Effector memory CD4-positive, alpha-beta T cell (primary cell): ENCODE measurements at places on chromosomes 7 and 10.

- H3K36me3 ChIP-seq: no peaks in the 10 kb centered on the region
- no peaks in the 10 kb centered on the region for H3K4me1 ChIP-seq
- no peaks in the 10 kb centered on the region for H3K27me3 ChIP-seq
- no peak overlapping the region for H3K27ac ChIP-seq
- DNase-seq: no peak
These were observed 67.5 kb upstream of the ZMIZ1 start for GRCh38 chr10:79001082-79001885.

DNA sequence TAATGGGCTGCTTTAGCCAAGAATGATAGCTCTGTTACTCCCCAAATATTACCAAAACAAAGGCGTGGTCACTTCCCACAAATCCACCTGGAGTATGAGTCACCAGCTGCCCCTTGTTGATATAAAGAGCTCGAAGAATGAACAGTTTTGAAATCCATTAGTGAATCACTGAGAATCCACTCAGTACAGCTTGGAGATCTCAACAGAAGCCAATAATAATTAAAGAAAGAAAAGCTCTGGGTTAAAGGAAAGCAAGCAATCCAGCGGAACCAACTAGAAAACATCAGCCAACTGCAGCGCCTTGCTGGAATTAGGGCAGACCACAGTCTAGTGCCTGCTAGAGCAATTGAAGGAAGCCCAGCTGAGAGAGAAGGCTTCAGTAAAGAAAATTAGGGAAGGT, 576.0 kb upstream of the C7orf33 start:
- no peaks in the 10 kb centered on the region for H3K27me3 ChIP-seq
- no peak for DNase-seq
- H3K27ac ChIP-seq: no peak overlapping the region

DNA sequence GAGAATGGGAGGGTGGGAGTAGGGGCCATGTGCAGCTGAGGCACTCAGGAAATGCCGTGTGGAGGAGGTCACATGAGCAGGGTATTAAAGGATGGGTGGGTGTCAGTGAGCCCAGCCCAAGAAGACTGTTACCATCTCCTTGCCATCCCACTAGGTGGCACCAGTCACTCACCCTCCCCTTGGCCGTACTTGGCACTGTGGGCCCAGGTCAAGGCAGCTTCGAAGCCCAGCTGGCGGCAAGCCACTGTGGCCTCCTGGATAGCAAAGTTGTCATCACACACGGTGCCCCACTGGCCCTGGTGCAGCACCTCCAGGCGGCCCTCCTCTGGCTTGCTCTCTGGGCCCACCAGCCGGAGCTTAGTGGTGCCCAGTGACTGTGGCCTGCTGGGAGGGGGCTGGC, 5.4 kb downstream of the LOXL4 start:
- no peak overlapping the region for H3K27ac ChIP-seq
- no peak for DNase-seq
- H3K4me1 ChIP-seq: no peaks in the 10 kb centered on the region
- peaks cover 1% of the 10 kb centered on the region for H3K27me3 ChIP-seq
- no peak overlapping the region for H3K4me3 ChIP-seq

GRCh38 chr7:150450491-150451001, at the start of gene GIMAP8:
TSS of gene GIMAP8 (plus strand) at chr7:150450630. CDS start at chr7:150466699, 16,069 bp downstream.
- H3K36me3 ChIP-seq: peaks cover 6% of the 10 kb centered on the region
- peak within 1 kb of the TSS; percentile 89 for H3K27ac ChIP-seq
- no peaks in the 10 kb centered on the region for H3K27me3 ChIP-seq
- peak; percentile 24 for DNase-seq

GRCh38 chr10:132565516-132566209, 28.1 kb downstream of the INPP5A start:
- H3K36me3 ChIP-seq: no peaks in the 10 kb centered on the region
- peaks cover 1% of the 10 kb centered on the region for H3K4me1 ChIP-seq
- no peak overlapping the region for H3K27ac ChIP-seq
- no peak overlapping the region for H3K4me3 ChIP-seq

DNA sequence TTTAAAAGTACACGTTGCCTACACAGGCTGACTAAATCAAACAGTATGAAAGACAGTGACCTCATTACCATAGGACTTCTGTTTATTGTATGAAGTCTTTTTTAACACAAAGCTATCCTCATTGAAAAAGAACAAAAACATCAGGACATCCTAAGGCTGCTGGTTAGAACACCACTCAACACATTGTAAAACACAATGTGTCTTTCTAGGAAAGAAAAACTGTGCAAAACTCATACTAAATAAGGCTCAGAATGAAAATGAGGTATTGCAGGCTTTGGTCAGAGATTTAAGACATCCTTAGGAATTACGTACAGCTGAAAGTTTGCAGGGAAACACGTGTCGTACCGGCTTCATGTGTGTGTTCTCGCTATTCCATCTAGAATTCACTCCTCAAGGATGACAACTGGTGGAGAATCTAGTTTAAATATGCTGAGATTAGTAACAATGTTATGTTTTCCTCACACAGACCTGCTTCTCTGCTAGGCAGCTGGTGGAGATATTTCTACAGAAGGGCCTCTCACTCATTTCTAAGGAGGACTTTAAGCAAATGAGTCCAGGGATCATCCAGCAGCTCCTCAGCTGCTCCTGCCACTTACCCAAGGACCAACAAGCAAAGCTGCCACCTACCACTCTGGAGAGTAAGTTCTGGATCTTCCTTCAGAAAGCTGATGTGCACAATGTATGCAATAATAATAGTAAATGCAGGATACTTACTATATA, 29.3 kb downstream of the SLC39A12 start:
- no peaks in the 10 kb centered on the region for H3K27me3 ChIP-seq
- H3K27ac ChIP-seq: no peak overlapping the region

- no peaks in the 10 kb centered on the region for H3K27me3 ChIP-seq
- H3K4me1 ChIP-seq: no peaks in the 10 kb centered on the region
These were observed 174.6 kb downstream of the AUTS2 start for GRCh38 chr7:69772718-69773436.

GRCh38 chr10:80421707-80422536, 13.6 kb downstream of the PRXL2A start:
- H3K36me3 ChIP-seq: no peaks in the 10 kb centered on the region
- no peaks in the 10 kb centered on the region for H3K27me3 ChIP-seq
- no peak overlapping the region for H3K4me3 ChIP-seq
- H3K4me1 ChIP-seq: no peaks in the 10 kb centered on the region
